ENCODE measurements at places on chromosomes 3 and 15.

DNA sequence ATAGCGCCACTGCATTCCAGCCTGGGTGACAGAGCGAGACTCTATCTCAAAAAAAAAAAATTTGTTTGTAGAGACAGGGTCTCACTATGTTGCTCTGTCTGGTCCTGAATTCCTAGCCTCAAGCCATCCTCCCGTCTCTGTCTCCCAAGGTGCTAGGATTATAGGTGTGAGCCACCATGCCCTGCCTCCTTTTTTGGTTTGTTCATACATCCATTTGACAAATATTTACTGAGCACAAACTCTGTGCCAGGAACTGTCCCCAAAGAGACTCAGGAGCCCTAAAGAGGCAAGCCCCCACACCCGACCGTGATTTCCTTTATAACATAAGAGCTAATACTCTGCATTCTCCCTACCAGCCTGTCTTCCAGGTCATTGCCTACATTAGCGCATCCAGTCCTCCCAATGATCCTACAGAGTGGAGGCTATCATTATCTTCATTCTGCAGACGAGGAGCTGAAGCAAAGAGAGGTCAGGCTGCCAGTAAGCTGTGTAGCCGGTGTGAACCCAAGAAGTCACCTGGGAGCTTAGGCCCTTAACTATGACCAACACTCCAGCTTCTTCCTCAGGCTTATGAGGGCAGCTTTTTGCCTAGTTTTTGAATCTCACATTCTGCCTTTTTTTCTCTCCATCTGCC, 6.3 kb upstream of the PXK start:
- no peak for DNase-seq

DNA sequence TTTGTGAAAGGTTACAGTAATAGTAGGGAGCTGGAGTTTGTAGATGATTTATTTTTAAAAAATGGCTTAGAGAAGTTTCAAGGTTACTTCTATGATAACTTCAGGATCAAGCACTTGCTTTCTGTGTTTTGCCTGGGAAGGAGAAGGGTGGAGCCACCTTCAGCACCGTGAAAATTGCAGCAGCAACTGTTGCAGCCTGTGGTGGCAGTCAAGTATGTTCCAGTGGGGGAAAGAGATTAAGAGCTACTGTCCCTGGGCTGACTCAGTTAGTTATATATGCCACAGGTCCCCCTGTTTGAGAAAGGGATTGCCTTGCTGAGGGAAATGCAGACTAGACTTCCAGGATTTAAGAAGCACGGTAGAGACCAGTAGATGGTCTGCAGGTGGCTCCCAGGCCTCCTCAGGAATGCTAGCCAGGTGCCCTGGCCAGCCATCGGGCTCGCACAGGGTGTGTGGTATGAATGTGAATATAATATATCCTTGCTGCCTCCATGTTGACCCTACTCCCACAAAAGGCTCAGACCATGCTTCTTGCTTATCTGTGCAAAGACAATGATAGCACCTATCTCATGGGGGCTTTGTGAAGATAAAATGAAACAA, 389.5 kb downstream of the CACNA2D3 start:
- no peak for DNase-seq

DNA sequence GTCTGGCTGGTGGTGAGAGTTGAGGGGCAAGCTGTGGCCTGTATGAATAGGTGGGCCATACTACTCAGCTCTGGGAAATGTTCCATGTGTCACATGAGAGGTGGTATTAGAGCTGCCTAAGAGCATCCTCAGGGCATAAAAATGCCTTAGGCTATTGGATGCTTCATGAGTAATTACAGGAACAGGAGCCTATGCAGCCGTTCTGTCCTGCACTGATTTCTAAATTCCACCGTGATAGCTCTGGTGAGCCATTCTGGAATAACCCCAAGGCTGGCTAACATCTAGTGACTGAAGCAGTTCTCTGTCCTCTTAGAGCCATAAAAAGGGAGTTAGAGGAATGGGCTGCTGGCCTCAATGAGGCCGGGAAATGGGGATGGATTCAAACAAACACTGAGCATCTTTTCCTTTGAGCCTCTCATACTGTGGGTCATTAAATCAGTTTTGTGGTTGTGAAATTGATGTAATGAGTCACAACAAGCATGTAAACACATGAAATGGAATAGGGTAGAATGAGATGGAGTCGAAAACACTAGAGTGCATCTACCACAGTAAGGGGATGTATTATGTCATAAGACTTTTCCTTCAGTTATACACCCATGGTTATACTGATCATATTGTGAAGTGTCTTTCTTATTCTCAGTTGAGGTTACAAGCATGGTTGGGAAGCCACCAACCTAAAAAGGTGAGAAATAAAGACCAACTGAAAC, 41.0 kb downstream of the DGKG start:
- DNase-seq, result no peak

GRCh38 chr3:55369141-55369847, 117.8 kb downstream of the WNT5A start:
- peak; percentile 64 for DNase-seq

GRCh38 chr3:38958026-38958720, 93.6 kb downstream of the SCN11A start:
- no peak for DNase-seq

DNA sequence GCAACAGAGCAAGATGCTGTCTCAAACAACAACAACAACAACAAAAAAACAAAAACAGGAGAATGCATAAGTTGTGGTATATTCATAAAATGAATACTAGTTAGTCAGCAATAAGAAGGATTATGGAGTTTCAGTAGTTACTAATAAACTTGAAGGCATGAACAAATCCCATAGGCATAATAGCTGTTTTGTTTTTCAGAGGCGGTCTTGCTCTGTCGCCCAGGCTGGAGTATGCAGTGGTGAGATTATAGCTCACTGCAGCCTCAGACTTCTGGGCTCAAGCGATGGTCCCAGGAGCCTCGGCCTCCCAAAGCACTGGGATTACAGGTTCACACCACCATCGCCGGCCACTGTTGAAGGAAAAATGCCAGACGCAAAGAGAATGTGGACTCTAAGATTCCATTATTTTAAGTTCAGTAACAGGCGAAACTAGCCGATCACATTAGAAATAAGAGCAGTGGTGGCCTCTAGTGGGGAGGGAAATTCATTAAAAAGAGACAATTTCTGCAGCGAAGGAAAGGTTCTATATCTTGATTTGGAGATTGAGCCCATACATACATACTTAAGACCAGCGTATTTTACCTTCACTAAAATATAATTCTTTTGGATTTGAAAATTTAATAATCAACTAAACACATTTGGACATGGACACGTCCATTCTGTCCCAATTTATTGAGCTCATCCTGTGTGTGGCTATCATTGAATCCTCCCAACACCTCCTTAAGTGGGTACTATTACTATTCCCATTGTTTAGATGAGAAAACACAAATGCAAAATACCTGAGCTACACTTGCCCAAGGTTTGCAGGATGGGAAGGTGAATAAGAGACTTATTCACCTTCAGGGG, 27.4 kb upstream of the HDAC11 start:
- DNase-seq, result peak; percentile 24

GRCh38 chr15:69346112-69346511, 47.4 kb downstream of the PAQR5 start:
- DNase-seq, result no peak

DNA sequence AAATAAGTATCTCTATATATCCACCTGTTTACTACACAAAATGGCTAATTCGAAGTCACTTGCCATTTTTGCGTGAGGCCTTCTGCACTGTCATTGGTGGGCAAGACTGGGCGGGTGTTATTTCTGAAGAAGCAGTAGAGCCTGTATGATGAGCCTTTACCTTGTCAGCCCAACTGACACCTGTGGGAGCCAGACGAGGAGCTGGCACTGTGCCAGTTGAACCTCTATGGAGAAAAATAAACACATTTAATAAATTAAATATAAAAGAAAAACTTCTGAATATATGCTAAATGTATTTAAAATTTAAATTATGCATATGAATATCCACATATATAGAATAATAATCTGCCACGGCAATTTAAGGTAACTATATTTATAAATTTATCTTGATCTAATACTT, 109.9 kb downstream of the SCAPER start:
- no peak for DNase-seq

DNA sequence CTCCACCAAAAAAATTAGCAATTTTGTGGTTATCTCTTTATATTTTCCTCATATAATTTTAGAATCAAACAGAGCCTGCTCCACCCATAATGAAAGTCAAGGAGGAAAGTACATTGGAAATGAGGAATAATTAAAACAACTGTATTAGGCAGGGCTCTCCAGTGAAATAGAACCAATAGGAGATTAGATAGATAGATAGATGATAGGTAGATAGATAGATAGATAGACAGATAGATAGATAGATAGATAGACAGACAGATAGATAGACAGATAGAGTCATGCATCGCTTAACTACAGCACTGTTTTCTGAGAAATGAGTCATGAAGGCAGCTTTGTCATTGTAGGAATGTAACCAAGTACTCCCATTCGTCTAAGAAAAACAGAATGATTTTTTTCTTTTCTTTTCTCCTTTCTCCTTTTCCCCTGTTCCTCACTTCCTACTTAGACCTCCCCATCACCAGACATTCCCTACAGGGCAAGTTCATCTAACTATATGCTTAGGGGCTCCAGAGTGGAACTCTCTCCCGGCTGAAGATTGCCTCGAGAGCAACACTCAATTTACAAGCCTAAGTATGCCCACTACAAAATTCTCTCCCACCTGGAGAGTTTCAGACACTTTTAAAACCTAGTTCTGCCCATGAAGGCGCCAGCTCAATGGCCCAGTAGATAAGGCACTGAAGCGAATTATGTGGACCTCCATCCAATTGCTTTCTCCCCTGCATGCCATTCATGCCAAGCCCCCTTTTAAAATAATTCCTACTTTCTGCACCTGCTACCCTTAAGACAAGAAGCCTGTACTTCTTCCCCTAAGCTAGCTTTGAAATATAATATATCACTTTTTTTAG, 53.3 kb upstream of the LIPC start:
- DNase-seq, result no peak

- DNase-seq, result no peak
Observed at GRCh38 chr3:137349557-137350348, 392.0 kb downstream of the IL20RB start.

DNA sequence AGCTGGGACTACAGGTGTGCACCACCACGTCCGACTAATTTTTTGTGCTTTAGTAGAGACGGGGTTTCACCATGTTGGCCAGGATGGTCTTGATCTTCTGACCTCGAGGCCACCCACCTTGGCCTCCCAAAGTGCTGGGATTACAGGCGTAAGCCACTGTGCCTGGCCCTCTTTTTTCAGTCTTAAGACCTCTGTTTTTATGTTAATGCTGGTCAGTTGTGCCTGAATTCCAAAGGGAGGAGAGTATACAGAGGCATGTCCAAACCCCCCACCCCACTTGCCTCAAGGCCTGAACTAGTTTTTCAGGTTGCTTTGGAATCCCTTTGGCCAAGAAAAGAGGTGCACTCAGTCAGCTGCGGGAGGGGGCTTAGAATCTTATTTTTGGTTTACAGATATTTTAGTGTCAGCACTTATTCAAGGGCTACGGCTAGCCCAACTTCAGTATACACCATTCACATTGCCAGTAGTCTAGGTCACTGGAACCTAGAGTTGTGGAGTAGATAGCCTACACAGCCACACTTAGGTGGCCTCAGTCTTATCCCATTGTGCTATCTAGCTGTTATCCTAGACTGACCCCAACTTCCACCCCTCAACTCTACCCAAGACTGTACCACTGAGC, 128.0 kb upstream of the TPM1 start:
- no peak for DNase-seq

DNA sequence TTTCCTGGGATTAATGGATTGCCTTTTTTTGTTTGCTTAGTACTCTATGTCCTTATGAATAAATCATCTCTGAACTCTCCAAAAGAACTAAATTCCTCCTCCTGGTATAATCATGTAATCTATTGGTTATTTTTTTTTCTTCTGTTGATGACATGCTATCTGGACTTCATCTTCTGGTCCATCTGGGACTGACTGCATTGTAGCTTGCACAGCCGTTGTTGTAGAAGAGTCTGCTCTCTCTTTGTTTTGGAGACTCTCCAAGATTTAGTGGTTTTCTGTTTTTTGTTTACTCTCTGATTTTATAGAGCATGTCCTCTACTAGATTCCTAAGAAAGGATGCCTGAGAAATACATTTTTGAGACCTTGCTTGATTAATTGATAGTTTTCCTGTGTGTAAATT, 19.1 kb downstream of the IREB2 start:
- DNase-seq, result no peak

DNA sequence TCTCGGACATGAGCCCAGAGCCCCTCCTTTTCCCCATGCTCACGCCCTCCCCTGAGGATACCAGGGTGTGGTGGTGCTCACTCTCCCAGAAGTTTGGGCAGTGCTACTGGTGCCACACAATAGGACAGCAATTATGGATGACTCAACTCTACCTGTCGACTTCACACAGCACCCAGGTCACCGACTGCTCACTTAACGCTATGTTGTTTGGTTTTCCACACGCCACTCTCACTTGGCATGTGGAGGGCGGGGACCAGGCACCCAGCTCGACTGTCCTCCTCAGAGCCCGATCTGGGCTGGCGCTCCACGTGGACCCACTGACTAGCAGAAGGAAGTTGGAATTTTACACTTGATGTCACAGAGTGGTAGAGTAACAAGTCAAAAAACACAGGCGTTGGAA, 30.9 kb downstream of the STIMATE start:
- DNase-seq, result no peak

GRCh38 chr15:52924630-52925029, 134.5 kb upstream of the ONECUT1 start:
- no peak for DNase-seq

DNA sequence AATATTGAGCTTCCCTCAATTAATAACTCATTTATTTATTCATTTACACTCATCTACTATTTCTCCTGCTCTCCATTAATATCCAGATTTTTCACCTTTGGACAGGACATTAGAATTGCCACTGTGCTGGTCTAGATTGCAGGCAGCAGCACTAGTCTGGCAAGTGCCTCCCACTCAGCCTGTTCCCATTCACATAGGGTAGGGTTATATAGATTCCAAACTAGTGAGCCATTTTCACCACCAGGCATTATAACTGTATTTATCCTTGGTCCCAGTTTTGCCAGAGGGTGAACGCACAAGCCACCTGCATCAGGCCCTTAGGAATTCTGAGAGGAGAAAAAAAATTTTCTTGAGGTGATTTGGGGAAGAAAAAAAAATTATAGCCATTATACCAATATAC, 44.5 kb downstream of the ANAPC13 start:
- no peak for DNase-seq

GRCh38 chr15:68081869-68082505, 27.9 kb downstream of the PIAS1 start:
- no peak for DNase-seq

Data from kidney (tissue), 22 donors.